Activated naive CD8-positive, alpha-beta T cell treated with anti-CD3 and anti-CD28 coated beads, Interleukin-2, amount 50 U/mL, for 16 hours (primary cell): ENCODE measurements at places on chromosomes 12 and 14.

DNA sequence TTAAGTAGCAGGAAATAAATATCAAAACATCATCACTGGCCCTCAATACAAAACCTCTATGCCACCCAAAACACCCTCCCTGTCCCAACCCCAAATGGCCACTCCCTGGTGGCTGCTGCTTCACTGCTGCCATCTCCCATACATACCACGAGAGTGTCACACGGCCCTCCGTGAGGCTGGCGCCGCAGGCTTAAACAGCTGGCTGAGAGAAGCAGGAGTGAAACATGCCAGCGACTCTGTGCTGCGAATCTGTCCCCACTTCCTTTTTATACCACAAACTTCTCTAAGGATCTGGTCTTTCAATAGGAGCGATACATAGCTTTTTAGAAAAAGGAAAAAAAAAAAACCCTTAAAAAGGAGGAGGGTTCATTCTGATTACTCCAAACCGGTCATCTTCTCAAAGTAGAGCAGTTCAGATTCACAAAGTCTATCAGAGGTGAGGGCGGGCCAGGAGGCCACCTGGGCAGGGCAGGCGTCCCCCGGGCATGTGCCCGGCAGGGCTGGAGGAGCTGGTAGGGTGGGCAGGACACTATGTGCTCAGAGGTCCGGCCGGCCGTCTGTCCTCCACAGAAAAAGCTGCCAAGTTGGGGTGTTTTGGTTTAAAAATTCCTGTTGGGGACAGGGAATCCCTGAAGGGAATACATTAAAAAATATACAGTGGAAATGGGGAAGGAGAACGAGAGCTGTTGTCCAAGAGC, 26.5 kb downstream of the MAX start:
- no peak for DNase-seq

DNA sequence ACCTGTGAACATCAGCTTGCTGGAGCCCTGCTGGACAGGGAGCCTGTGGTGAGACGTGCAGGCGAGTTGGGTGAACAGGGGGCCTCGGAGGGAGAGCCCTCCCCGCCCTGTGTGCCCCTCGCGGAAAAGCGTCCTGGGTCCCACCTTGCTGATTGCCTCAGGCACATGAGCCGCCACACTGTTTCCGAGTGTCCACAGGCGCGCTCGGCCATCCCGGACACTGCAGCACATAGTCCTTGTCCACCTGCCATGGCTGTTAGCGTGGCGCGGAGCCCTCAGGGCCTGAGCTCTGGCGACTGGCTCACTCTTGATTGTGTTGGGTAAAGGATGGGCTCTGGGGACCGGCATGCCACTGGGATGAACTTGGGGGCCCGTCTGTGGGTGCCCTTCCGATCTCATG, 40.0 kb downstream of the PACS2 start:
- DNase-seq, result no peak

GRCh38 chr12:61846765-61847164, 413.4 kb upstream of the USP15 start:
- no peak for DNase-seq

DNA sequence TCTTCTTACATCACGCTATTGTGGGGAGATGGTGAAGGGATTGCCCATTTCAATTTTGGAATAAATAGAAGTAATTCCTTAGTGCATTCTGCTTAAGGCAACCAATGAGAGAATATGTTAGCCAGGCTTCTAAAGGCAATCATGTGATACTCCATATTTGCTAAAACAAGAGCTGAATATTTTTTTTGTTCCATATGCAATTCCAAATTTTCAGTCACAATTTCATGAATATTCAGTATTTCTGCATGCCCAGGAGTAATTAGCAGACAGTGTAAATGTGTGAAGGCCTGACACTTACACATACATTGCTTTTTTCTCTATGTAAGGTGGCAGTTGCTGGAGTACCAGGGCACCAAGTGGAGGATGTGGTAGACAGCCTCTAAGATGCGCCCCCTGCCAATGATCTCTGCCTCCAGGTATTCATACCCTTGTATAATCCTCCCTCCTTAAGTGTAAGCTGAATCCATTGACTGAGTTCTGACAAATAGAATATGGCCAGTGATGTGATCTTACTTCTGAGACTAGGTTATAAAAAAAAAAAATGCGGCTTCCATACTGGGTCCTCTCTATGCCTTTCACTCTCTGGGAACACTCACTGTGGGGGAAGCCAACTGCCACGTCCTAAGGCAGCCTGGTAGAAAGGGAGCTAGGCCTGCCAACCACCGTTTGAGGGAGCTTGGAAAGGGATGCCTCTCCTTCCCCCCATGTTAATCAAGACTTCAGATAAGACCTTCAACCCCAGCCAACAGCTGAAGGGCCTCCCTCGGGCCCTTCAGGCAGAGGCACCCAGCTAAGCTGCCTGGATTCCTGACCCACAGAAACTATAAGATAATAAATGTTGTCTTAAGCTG, 62.7 kb upstream of the PTGR2 start:
- no peak for DNase-seq

DNA sequence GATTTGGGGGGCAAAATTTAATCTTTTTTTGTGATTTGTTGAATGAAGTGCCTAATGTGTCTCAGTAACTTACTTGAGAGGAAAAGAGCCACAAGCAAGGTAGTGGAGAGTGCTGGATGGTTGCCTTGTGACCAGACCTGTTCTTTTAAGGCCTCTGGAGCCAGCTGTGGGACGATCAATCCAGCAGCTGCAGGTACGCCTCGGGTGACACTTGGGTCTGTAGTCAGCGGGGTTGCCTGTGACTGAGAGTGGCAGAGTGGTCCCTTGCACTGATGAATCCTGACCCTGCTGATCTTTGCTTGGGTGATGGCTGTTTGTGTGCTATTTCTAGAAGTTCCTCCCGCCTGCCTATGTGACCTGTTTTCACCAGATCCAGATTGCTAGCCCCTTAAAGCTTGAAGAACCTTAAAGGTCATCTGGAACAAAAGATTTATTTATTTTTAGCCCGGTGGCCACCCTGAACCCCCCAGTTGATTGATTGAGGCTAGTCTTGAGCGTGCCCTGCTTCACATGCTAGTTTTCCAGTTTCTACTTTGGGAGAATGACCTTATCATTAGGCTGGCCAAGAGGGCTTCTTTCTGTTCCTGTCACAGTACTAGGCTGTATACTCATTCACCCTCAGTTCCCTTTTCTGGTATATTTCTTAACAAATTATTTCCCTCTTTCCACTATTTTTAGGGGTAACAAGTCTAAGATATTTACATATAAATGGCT, 23.2 kb downstream of the PRKCH start:
- no peak for DNase-seq

DNA sequence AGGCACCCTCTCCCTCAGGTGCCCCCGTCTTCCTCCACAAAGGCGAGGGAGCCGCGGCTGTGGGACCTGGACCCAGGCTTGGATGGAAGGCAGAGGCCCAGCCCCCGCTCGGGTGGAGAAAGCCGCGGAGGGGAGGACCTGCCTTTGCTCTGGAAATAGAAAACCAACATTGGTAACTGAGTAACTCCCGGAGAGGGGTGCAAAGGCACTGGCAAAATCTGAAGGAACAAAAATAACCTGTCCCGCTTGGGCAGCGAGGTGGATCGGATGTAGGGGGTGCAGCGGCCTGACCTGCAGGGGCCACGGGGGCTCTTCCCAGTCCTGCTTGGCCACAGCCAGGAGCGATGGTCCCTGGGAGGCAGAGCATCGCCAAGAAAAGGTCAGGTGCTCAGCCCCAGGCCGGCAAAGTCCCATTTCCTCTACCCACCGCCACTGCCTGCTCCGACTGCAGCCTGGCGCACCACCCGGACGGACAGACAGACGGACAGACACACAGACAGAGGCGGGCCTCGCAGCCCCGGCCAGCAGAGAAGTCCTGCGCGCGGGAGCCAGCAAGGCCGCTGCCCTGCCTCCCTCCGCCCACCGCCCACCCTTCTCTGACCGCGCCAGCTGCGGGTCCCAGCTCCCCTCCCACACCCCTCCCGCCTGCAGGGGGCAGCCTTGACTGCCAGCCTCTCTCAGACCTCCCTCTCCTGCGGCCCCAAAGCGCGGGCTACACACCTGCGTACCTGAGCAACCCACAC, 21.4 kb upstream of the TMEM106C start:
- peak; percentile 34 for DNase-seq

- no peak for DNase-seq
Measured at GRCh38 chr14:95346820-95347219, 27.1 kb upstream of the CLMN start.

GRCh38 chr12:93571925-93572711, at the start of gene SOCS2:
SOCS2 (plus strand) TSS chr12:93572675; CDS start chr12:93572898, 223 bp downstream.
- no peak for DNase-seq

DNA sequence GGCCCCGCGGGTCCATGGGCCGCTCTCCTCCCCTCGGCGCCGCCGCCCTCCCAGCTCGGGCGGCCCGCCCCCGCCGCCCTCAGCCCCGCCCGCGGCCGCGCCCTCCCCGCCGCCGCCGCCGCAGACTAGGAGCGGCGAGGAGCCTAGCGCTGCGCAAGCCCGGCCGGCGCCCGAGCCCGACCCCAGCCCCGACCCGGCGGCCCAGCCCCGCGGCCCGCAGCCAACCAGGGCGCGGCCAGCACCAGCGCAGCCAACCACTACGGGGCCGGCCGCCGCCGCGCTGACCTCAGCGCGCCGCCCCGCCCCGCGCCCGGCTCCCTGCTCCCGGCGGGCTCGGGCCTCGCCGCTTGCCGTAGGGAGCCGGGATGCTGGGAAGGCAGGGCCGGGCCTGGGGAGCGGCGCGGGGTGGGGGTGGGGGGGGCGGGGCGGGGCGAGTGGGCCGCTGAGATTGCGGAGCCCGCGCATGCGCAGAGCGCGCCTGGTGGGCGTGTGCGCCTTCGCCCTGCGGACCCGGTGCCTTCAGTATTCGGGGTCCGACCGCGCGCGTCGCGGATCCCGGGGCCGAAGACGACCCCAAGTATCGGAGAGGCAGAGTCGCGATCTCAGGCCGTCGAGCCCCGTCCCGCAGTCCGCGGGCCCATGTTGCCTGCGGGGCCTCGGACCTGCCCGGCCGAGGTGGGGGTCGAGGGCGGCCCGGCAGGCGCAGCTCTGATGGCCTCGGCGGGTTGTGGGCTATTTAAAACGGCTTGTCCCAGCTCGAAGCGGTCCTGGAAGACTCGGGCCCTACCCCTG, at the start of gene CDC42BPB:
Gene CDC42BPB, minus strand, starts transcription at position 178 of the 792 bp plus-strand sequence. CDS start 376 bp downstream, outside the sequence.
- DNase-seq, result no peak

DNA sequence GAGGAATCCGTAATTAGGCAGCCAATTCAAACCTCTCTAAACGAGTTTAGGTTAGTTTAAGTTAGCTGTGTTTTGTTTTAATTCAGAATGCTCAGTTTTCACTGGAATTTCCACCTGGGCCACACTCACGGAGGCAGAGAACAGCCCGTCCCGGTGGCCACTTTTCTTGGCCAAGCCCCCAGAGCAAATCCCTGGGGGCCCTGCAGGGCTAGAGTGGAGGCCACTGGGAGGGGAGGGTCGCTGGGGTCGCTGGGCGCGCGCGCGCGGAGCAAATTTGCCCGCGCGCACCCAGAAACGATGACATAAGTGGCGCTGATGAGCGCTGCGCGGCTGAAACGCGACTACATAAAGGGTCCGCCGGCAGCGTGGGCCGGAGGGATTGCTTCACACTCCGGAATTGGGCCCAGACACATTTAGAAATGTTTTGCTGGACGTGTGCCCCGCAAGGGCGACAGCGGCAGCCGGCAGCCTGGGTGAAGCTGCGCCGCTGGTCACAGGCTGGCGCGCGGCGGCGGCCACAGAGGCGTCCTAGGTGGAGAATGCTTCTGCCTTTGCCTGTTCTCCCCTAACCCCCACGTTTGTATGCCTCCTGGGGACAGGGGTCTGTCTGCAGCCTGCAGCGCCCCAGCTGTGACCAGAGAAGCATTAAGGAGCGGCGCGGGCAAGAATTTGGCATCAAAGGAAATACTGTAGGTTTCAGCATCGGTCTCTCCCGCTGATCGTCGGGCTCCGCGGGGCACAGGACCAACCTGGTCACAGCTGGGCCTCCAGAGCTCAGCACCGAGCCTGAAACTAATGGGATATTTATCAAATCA, 37.9 kb upstream of the TBX5 start:
- no peak for DNase-seq

DNA sequence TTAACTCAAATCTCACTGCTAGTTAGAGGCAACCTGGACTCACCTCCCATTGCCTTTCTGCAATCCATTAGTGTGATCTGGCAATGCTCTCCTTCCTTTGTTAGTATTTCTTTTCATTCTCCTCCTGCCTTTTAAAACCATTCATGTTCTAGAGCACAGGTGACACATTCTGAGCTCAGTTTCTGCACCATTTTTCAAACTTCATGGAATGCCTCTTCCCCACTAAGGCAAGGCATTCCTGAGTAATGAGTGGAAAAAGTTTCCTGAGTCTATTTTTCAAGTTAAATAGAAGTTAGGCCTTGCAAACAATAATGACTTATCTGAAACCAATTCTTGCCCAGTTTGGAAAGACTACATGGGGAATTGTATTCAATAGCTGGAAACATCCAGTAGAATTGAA, 1001.8 kb downstream of the BCL11B start:
- DNase-seq, result no peak

- peak; percentile 7 for DNase-seq
Measured at GRCh38 chr12:48542300-48542928, 17.0 kb downstream of the OR8S1 start.

- DNase-seq, result no peak
Measured at GRCh38 chr12:77070382-77070781, 5.0 kb upstream of the E2F7 start.

DNA sequence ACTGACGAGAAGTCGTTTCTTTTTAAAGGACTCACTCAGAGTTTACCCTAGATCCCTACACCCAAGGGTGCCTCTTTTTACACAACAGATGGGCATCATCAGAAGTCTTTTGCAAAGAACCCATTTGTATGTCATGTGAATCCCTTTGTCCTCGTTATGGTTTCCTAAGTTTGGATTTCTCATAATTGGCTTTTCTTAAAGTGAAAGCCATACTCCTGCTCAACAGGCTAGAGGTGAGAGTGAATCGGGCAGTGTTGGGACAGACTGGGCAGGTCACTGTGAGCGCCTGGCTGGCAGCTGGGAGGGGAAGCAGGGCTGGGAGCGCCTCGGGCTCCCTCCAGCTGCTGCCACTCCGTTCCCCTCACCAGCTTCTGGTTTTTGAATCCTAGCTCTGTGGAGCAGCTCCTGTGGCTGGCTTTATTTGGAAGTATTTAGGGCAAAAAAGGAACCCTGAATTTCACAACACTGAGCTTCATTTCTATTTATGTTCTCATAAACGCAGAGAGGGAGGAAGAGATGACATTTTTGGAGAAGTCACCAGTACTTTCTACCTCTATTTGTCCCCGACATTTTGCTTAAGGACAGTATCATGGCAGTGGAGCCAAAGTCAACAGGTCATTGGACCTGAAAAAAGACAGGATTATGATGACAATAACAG, 63.8 kb upstream of the ACTN1 start:
- no peak for DNase-seq

DNA sequence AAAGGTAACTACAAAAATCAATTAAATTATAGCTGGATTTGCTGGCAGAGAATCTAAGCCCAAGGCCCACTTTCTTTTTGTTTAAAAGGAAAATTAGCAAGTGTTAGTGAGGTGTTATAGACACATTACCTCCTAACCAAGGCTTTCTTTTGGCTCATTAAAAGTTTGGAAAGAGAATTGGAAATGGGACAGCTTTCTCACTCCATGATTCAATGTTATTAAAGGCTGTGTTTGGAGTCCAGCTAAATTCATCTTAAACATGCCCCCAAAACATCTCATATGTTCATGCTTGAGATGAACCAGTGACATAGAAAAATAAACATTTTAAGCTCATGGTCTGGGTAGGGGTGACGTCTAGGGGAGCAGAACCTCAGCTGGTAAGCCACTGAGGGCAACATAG, 13.4 kb upstream of the PGF start:
- no peak for DNase-seq
